ENCODE measurements at places on chromosomes 7 and 10.

- no peak for DNase-seq
These were observed 1.2 kb downstream of the CYREN start for GRCh38 chr7:135169141-135169963.

DNA sequence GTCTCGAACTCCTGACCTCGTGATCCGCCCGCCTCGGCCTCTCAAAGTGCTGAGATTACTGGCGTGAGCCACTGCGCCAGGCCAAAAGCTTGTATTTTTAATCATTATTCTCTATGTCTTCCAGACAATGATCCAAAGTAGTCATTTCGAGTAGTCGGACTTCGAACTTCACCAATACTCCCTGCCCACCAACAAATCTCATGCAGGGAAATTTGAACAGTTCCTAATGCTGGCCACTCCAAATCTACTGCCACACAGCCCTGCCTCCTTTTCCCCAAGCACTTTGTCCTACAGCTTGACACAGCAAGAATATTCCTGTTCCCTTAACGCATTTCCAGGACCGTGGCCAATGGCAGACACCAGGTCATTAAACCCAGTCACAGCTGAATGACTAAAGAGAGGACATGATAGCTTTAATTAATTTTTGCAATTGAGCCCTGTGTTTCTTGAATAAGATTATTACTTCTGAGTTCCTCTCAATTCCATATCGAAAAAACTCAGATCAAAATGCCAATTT is 142.3 kb upstream of the NRP1 start:
- no peak for DNase-seq

DNA sequence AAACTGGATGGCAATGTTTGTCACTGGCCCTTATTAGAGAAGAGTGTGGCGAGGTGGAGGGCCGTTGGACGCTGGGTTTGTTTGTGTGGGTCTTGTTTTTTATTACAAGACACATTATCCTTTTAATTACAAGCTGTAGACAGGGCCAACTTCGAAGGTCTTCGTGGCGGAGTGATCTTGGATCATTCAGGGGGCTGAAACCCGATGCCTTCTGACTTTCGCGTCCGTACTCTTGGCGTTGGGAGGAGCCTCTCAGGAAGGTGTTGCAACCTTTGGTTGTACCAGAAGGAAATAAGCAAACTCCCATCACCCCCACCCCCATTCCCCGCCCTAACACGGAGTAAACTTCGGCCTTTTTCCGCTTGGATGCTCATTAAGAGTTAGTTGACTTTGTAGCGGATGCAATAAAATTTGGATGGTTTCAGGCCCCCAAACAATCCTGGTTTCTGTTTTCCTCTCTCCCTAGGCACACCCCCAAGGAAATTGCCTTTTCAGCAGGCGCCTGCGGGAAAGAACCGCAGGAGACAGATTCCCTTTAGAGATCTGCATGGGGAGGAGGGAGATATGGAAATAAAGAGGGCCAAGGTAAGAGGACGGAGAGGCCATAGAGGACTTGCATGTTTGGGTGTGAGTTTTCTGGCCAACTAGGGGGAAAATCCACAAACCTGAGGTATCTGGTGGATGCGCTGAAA is 294.5 kb upstream of the NFE2L3 start:
- no peak for DNase-seq

- DNase-seq = no peak
These were observed 50.4 kb downstream of the VTI1A start for GRCh38 chr10:112497347-112497950.

- no peak for DNase-seq
These were observed 181.7 kb downstream of the MYOF start for GRCh38 chr10:93300288-93300917.

GRCh38 chr7:21884496-21884895 is 61.2 kb downstream of the CDCA7L start:
- no peak for DNase-seq

DNA sequence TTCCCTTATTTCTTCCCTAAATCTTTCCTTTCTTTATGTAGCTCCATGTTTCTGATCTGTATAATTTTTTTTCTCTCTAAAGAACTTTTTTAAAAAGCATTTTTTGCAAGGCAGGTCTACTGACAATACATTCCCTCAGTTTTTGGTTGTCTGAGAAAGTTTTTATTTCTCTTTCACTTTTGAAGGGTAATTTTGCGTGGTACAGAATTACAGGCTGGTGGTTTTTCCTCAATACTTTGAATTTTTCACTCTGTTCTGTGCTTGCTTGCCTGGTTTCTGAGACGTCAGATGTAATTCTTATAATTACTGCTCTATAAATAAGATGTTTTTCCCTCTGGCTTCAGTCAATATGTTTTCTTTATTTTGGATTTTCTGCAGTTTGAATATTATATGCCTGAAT is 205.4 kb upstream of the VSTM2A start:
- DNase-seq = no peak

DNA sequence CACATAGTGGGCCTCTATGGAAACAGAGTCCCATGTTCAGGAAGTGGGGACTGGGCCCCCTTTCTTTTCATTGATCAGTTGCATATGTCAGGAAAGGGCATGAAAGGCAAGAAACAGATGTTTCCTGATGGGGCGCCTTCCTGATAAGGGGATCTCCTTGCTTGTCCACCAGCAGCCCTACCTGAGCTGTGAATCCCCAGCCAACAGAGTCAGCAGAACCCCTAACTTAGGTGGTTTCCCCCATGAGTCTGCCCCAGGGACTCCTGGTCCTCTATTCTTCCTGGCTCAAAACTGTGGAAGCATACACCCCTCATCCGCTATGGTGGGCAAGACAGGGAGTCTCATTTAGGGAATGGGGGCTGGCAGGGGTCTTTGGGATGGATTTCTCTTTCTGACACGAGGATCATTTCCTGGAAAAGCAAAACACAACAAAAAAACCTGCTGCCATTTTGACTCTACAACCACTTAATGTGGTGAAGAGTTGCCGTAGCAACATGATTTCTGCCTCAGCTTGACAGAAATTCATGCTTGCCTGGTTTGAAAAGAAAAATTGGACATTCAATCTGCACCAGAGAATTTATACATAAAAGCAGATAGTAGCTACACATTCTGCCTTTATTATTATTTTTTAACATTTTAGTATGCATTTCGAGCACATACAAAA is 119.8 kb downstream of the SPAG6 start:
- no peak for DNase-seq

- no peak for DNase-seq
These were observed 88.5 kb downstream of the CCNY start for GRCh38 chr10:35424680-35425285.

DNA sequence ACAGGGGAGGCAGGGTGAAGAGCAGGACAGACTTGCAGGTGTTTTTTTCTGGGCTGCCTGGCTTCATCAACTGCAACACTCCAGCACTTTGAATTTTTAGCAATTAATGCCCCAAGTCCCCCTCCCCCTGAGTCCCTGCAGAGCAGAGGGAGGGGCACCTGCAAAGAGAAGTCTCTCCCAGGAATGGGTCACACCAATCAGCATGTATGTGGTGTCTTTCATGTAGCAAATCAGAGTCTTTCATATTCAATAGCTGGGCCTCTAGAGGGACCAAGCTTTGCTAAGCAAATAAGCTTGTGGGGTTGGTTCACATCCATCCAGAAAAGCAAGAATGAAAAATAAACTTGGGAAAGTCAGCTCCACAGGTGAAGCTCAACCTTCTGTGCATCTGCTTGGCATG is 90.7 kb downstream of the PARP12 start:
- DNase-seq = no peak

GRCh38 chr10:97525086-97525485 is 26.4 kb downstream of the UBTD1 start:
- no peak for DNase-seq

DNA sequence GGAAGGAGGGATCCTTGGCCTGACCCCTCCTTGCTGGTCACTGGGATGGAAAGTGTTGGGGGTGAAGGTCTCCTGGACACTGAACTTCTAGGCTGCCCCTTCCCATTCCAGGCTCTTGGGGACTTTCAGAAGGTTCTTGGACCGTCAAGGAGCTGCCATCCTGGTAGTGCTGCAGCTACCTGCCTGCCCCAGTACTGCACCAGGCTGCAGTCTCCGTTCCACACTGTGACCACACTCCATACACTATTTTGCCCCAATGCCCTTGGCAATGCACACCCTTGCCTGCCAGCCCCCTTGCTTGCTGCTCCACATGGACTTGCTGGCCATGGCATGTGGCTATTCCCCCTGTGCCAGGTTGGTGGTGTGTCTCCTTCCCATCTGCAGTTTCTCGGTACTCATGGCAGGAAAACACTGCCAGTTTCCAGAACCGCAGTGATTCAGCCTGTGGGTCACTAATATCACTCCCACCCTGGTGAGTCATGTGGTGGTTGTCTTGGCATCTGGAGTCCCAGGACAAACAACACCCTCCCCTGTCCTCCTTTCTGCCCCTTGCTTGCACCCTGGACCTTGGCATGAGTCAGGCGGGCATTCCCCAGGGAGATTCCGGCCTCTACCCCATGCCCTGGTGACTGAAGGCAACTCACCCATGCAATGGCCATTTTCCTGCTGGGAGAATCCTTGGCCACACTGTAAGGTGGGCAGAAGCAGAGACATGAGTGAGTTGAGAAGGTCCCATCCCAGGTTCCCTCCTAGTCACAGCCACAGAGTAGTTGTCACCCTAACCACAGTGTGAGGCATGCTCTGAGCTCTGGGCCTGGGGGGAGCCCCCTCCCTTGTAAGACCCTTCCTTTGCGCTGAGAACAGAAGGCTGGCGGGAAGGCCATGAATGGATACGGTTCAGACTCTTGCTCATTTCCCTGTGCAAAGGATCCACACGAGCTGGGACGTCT is 32.8 kb downstream of the GOLGA7B start:
- DNase-seq = no peak

DNA sequence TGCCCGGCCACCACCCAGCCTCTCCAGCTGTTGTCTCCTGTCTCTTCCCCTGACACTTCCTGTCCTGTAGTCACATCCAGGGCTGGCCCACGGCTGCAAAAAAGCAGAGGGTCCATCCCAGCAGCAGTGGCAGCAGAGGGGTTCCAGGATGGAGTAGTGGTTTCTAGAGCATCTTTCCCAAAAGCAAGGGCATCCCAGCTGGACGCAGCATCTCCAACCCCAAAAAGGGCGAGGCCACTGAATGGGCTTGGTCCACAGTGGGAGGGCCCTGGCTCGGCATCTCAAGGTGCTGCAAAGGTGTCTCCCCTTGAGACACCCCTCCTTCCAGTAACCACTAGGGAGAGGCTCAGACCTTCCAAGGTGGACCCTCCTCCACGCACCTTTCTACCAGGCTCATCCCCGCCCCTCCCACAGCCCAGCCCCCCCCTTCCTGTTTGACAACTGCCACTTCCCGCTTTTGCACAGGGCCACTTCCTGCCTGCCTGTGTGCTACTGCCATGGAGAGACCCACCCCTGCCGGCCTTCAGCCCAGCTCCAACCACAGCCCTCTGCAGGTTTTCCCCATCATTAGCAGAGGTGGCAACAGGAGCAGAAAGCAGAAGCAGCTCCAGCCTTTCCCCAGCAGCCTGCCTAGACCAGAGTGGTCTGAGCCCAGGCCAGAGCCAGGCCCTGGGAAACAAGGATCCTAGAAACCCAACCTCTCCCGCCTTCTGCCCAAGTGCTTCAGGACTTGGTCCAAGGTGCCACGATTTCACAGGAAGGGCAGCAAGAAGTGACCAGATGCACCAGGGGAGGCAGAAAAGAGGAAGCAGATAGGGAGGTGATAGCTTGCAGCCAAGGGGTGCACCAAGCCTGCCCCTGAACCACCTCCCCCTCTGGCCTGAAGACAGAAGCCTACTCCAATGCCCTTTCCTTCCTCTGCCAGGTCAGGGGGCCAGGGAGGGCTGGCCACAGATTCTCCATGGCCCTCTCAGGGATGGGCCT is 8.6 kb downstream of the CAMK2G start:
- peak; percentile 76 for DNase-seq

DNA sequence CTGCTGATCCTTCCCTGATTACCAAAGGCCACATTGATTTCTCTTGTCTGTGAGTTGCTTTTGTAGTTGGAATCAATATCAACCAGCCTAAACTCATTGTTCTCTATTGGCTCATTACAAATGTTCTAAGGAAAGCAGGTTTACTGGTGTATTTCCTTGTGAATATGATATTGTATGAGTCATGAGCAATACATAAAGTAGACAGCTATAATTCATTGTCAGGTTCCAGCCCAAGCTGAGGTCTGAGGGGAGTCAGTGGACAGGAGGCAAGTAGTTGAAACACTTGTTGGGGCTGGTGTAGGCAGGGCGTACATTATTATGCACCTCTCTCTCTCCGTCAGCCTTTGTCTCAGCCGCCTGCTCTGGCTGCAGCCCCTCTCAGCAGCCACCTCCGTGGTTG is 451.7 kb downstream of the IPMK start:
- no peak for DNase-seq

GRCh38 chr7:121456785-121457359 is 60.8 kb upstream of the FAM3C start:
- no peak for DNase-seq

GRCh38 chr10:132595021-132595420 is 57.4 kb downstream of the INPP5A start:
- DNase-seq = no peak

GRCh38 chr7:150983893-150984368 is 5.8 kb upstream of the KCNH2 start:
- DNase-seq = no peak

DNA sequence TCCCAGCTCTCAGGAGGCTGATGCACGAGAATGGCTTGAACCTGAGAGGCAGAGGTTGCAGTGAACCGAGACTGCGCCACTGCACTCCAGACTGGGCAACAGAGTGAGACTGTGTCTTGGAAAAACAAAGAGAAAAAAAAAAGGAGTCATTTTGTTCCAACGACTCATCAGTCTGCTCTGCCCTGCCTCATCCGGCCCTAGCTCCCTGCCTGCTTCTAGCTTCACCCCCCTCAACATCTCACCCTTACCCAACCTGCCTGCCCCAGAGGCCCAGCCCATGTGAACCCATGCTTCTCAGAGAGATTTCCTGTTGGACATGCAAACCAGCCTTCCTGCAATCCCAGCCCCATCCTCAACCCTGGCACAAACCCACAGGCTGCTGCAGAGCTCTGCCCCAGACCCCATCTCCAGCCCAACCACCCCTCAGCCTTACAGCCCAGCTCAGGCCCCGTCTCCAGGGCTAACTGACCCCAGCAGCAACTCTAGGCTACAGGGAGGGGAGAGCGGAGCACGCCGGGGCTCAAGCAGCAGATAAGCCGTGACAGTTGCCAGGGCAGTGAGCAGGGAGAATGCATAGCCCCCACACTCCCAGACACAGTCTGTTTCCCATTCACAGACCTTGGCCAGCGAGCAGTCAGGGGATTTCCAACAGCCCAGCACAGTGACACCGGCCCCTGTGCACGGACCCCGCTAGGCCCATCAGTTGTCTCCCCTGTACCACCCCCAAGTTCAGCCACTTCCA is 86.0 kb upstream of the KCTD7 start:
- no peak for DNase-seq

DNA sequence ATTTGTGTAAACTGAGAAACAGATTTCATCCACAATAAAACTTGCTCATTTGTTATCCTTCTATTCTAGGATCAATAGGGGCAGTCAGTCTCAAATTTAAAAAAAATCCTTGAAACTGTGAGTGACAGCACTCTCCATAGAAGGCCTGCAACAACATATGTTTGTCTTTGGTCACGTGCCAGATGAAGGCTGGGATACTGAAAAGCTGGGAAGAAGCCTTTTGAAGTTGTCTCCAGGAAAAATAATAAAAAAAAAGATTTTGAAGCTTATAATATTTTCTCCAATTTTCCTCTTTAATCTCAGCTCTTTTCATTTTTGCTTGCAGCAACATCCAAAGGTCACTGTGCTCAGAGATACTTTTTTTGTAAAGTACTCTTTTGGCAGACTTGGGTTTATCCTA is 128.6 kb upstream of the SLC26A5 start:
- no peak for DNase-seq
